ENCODE measurements at places on chromosomes 16 and 17.
A peak's percentile ranks its signal among the peaks of the same experiment; 100 is the strongest.

DNA sequence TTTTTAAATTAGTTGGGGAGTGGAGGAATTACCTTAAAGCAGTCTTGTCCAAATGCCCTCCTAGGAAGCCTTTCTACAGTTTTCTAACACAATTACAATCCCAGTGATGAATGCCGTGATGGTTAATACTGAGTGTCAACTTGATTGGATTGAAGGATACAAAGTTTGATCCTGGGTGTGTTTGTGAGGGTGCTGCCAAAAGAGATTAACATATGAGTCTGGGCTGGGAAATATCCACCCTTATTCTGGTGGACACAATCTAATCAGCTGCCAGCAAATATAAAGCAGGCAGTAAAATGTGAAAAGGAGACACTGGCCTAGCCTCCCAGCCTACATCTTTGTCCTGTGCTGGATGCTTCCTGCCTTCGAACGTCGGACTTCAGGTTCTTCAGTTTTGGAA lies 12.2 kb downstream of the ORC6 start:
- DNase-seq, result no peak

GRCh38 chr16:15502041-15502725 lies 67.8 kb downstream of the BMERB1 start:
- peak; percentile 87 for DNase-seq

- DNase-seq, result no peak
Observed at GRCh38 chr17:73126716-73127473, 34.4 kb upstream of the SLC39A11 start.

GRCh38 chr16:54071514-54071913 lies 215.1 kb downstream of the IRX3 start:
- DNase-seq, result no peak

DNA sequence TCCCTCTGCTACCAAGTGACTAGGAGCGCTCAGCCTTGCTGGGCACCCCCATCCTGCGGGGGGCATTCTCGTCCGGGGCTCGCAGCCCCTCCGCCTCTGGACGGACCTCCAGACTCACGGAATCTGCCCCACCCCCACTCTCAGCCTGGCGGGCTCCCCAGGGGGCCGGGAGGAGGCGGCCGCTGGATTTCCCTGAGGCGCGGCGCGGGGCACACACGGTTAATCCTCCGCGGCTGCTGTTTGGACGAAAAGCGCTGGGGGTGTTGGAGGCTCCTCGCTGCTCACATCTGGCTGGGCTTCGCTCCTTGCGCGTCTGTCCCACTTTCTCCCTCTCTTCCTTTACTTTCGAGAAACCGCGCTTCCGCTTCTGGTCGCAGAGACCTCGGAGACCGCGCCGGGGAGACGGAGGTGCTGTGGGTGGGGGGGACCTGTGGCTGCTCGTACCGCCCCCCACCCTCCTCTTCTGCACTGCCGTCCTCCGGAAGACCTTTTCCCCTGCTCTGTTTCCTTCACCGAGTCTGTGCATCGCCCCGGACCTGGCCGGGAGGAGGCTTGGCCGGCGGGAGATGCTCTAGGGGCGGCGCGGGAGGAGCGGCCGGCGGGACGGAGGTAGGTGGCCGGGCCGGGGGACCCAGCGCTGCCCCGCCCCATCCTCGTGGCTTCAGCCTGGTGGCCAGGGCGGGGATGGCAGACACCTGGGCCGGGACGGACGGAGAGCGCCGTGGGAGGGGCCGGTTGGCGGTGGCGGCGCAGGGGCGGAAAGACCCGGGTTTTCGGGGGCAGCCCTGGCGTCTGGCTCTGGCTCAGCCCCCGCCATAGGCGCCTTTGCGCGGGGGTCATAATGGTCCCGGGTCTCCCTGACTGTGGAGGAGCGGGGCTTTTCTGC lies at the start of gene C1QTNF1:
Gene C1QTNF1 (plus strand): TSS at position 284 of the 886 bp plus-strand sequence. CDS start 19,800 bp downstream, outside the sequence.
- DNase-seq, result no peak

GRCh38 chr17:39222866-39223834 lies 2.6 kb downstream of the STAC2 start:
- DNase-seq, result no peak

DNA sequence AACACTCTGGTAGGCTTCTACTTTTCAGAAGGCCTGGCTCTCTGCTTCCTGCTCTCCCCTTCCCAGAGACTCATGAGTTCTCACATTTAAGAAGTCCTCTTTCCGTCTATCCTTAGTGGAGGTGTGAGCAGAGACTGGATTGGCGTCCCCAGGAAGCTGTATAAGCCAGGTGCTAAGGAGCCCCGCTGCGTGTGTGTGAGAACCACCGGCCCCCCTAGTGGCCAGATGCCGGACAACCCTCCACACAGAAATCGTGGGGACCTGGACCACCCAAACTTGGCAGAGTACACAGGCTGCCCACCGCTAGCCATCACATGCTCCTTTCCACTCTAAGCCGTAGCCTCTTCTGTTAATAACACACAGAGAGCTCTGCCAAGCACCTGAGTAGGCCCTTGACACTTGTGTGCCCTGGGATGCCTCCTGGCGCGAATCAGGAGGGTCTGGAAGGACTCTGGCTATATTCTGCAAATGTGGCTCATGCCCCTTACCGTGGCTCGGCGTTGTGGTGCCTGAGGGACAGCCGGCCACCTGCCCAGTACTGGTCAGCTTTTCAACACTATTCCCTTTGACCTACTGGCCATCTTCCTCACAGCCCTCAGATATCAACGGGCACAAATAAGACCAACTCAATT lies 13.9 kb downstream of the CYB5D2 start:
- no peak for DNase-seq

DNA sequence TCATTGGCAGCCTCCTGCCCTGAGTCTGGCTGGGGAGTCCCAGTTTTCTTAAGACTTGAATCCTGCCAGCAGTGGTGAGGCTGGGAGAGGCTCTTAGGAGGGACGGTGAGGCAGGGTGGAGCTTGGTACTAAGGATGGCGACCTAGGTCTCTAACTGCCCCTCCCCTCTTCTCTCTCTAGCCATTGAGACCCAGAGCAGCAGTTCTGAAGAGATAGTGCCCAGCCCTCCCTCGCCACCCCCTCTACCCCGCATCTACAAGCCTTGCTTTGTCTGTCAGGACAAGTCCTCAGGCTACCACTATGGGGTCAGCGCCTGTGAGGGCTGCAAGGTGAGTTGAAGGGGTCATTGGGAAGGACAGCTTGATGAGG lies 16.4 kb downstream of the GJD3 start:
- DNase-seq, result no peak

DNA sequence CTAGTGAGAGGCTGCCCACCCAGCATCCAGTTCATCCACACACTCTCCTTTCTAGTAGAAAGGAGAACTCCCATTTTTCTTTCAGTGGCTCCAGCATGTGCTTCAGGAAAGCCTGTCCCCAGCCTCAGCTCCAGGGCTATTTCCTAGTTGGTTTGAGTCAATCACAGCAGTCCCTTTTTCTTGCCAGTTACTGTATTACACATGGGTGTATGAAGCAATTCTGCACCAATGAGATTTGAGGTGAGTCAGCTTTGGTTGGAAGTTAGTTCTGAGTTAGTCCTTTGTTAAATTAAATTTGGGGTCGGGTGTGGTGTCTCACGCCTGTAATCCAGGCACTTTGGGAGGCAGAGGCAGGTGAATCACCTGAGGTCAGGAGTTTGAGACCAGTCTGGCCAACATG lies 24.8 kb downstream of the RAD51D start:
- no peak for DNase-seq

- no peak for DNase-seq
Observed at GRCh38 chr16:25141648-25142047, 30.1 kb downstream of the LCMT1 start.
